ENCODE measurements at places on chromosomes 13 and 19.

DNA sequence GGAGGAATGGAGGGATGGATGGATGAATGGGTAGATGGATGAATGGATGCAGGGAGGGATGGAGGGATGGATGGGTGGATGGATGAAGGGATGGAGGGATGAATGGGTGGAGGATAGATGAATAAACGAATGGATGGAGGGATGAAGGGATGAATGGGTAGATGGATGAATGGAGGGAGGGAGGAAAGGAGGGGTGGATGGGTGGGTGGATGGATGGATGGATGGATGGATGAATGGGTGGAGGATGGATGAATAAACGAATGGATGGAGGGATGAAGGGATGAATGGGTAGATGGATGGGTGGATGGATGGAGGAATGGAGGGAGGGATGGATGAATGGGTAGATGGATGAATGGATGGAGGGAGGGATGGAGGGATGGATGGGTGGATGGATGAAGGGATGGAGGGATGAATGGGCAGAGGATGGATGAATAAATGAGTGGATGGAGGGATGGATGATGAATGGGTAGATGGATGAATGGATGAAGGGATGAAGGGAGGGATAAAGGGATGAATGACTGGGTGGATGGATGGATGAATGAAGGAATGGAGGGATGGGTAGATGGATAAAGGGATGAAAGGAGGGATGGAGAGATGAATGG lies 33.0 kb upstream of the TPM4 start:
- DNase-seq = no peak

DNA sequence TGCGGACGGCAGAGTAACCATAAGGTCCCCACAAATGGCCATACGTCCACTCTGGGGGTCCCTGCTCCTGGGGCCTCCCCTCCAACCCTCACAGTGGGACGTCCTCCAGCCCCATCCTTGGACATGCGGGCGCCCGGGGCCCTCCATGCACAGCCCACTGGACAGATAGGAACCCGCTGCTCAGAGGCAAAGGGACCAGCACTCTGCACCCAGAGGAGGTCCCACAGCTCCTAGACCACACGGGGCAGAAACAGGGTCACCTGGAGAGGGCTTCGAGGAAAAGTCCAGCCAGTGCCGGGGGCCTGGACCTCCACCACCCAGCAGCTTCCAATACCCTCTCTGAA lies 11.1 kb downstream of the REXO1 start:
- DNase-seq = no peak

GRCh38 chr13:106568299-106569003 lies 514 bp upstream of the ARGLU1 start:
- no peak for DNase-seq

- no peak for DNase-seq
Observed at GRCh38 chr19:5585461-5586299, 17.9 kb upstream of the TINCR start.

- DNase-seq = no peak
Observed at GRCh38 chr19:35736913-35737886, 5.1 kb downstream of the IGFLR1 start.

DNA sequence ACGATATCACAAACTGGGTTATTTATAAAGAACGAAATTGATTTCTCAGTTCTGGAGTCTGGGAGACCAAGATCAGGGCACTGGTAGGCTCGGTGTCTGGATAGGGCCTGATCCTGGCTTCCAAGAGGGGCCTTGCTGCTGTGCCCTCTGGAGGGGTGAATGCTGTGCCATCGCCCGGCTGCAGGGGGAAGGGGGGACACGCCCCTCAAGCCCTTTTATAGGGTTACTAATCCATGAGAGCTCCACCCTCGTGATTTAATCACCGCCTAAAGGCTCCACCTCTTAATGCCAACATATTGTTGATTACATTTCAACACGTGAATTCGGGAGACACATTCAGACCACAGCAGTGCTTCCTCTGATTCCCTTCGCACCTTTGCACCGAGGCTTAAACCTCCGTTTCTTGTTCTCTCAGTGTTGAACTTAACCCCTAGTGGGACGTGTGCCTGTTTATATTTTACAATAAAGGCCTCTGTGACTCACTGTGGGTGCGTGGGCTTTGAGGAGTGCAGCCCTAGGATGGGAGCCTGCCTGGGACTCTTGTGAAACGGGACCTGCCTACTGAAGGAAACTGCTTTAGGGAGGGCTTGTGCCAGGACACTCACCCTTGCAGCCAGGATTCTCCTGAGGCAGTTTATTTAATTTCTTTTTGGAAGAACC lies 52.4 kb upstream of the SPATA13 start:
- DNase-seq = no peak

DNA sequence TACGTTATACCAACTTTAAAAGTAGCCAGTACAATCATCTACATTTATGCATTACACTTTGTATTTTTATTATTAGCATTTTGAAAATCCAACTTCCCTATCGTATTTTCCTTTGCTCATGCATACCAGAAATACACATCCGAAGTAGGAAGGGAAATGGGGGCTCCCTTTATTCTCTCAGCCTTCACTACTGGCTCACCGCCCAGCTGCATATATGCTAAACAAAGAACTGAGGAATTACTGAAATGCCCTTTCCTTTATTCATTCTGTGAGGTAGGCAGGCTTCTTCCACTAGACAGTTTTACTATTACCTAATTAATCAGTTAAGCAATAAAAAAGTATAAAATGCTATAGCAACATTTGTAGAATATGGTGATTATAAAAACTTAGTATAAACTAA lies 291.6 kb downstream of the KLF12 start:
- no peak for DNase-seq

DNA sequence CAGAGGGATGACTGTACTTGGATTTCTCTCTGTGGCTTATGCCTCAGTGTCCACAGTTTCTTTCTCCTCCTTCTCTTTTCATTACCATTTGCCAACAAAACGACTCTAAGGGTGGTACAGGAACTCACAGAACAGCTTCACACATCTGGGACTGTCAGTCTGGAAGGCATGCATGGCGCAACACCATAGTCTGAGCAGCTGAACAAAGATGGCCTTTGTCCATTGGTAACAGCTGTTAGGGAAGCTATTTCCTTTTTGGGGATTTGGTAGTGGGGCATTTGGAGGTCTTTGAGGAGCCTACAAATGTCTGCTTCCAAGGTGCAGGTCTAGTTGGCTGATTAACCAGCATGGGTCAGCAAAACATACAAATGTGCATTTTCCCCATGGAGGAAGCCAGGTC lies 81.4 kb upstream of the PCDH8 start:
- DNase-seq = no peak

GRCh38 chr13:41111454-41111853 lies 21.1 kb downstream of the KBTBD6 start:
- DNase-seq = no peak
